ENCODE measurements at places on chromosomes 13 and 19.

DNA sequence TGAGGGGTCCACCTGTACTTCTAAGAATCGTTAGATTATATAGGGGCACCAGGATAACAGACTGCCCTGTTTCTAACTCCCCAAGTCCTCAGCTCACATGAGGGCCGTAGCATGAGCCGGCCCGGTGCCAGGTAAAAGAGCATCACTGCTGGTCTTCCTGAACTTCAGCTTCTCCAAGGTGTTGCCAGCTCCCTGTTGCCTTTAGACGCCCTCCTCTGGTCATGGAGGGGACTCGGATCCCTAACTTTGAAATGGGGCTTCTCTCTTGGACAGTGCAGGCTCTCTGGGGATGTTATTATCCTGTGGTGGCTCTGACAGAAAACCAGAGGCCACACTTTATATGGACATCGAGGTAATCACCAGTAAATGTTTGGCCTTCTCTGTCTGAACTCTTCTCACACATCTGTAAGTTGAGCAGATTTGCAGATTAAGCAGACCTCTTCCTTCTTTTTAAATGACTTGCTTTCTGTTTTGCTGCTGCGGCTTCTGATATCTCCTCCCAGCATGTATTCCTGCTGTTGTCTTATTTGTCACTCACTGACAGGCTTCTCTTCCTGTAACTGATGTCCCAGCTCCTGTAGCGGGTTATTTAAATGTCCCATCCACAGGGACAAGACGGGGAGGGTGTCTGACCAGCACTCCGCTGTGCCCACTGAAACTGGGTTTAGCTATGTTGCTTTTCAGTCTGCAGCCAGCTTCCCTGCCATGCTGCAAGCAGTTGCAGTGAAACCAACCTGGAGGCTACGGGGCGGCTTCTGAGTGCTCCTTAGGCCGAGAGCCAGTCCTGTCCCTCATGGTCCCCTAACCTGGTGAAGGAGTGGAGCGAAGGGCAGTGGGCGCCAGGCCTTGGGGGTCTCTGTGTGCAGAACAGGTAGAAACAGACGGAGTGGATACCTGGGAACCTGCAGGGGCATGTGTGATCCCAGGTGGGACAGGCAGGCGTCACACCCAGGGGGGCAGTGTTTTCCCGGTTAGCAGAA, 39.2 kb downstream of the TSSK6 start:
- no peak for DNase-seq

- DNase-seq, result no peak
Measured at GRCh38 chr19:4013886-4014540, 6.5 kb downstream of the PIAS4 start.

- DNase-seq, result no peak
Measured at GRCh38 chr19:46596008-46596407, 5.1 kb upstream of the CALM3 start.

- DNase-seq, result no peak
Measured at GRCh38 chr19:49718511-49718910, 27.6 kb downstream of the CPT1C start.

DNA sequence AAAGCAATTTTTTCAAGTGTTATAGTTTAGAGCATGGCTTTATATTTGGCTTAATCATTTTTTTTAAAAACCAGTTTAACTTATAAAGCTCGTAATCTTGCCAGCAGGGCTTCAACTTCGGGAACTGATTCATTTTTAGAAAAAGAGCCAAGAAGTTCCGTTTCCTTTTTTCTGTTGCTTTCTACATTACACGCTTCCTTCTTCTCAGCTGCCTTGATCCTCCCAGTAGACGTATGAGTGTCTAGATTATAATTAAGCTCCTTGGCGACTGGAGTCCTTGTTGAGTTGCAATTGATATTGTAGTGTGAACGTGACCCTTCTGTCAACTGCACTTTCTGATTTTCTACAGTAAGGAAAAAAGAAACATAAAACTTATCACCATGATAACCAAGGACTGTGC, 497.2 kb downstream of the DIAPH3 start:
- DNase-seq, result no peak
